ENCODE measurements at places on chromosomes 13 and 19.
A peak's percentile ranks its signal among the peaks of the same experiment; 100 is the strongest.

GRCh38 chr19:55820037-55820436 is 11.8 kb downstream of the NLRP11 start:
- DNase-seq = no peak

- DNase-seq = no peak
These were observed 69.5 kb downstream of the DACH1 start for GRCh38 chr13:71797517-71797916.

- DNase-seq = no peak
These were observed 53.8 kb downstream of the ZDHHC20 start for GRCh38 chr13:21405309-21405708.

GRCh38 chr19:50431343-50432220 is 1.1 kb upstream of the MYBPC2 start:
- DNase-seq = peak; percentile 79

- DNase-seq = no peak
These were observed 77.4 kb upstream of the LRCH1 start for GRCh38 chr13:46475541-46475991.

GRCh38 chr19:54482889-54483288 is 9.8 kb upstream of the CDC42EP5 start:
- no peak for DNase-seq

DNA sequence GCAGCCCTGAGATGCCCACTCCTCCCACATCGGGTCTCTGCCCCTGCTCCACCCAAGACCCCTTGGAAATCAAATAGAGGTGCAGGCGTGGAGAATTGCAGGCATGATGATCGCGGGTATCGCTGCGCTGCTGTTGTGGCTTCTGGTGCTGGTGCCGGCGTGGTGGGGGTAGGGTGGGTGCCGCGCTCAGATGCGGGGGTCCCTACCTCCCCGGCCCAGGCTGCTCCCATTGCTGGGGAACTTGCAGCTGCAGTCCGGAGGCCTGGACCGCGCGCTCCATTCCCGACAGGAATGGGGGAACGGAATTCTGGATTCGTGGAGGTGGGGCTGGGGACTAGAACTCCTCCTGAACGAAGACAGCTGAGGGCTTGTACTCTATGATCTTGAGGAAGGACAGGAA is 20.4 kb downstream of the CYP2F1 start:
- DNase-seq = no peak

DNA sequence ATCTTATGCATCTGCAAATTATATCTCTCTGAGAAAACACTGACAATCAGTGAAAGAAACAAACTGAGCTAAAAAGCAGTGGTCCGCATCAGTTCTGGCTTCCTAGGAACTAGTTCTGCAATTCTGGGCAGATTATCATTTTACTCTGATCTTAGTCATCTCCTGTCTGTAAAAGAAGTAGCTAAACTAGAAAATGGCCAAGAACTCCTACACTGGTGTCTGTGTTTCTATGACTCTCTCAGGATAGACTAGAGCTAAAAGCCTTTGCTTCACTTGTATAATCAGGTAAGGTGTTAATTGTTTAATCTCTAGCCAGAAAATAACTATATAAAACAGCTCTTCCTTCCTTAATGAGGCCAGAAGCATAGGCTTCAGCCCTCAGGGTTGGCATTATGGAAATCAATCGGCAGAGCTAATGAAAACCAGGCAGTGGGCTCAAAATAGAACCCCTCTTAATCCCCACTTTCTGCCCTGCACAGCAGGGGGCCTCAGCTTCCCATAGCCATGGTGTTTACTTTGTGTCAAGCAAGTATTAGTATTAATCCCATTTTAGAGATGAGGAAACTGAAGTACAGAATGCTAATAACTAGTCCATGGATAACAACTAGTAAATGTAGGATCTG is 459.2 kb downstream of the FGF14 start:
- DNase-seq = no peak

- DNase-seq = peak; percentile 42
These were observed 12.1 kb upstream of the PEX11G start for GRCh38 chr19:7500811-7501450.

DNA sequence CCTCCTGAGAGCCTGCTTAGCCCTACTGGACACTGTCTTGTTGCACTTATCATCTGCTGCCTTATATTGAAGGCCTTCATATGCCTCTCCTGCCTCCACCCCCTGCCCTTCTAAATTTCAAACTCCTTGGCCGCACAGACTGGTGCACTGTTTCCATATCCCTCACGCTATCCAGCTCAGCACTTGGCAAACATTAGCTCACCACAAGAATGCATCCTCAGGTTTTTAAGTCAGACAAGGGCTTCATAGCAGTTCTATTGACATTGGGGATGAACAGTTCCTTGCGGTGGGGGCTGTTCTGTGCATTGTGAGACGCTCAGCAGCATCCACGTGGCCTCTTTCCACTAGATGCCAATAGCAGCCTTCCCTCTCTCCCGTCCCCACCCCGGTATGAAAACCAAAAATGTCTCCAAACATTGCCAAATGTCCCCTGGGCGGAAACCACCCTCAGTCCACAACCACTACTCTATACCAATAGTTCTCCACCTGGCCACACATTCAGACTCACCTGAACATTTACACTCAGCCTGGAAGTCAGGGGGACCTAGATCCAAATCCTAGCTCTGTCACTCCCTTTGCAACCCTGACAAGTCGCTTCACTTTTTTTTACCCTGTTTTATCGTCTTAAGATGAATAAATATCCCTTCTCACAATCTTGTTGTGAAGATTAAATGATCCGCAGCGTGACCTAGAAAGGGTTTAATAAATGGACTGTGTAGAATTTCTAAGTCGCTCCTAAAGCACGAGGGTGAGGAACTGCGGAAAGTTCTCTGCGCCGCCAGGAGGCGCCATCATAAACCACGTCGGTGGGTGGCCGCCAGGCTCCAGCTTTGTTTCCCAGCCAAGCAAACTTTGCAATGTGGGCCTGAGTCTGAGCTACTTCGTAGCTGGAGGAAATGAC is 3.6 kb upstream of the CEACAM3 start:
- peak; percentile 21 for DNase-seq

- no peak for DNase-seq
These were observed 41.5 kb downstream of the NFIC start for GRCh38 chr19:3407556-3408516.

DNA sequence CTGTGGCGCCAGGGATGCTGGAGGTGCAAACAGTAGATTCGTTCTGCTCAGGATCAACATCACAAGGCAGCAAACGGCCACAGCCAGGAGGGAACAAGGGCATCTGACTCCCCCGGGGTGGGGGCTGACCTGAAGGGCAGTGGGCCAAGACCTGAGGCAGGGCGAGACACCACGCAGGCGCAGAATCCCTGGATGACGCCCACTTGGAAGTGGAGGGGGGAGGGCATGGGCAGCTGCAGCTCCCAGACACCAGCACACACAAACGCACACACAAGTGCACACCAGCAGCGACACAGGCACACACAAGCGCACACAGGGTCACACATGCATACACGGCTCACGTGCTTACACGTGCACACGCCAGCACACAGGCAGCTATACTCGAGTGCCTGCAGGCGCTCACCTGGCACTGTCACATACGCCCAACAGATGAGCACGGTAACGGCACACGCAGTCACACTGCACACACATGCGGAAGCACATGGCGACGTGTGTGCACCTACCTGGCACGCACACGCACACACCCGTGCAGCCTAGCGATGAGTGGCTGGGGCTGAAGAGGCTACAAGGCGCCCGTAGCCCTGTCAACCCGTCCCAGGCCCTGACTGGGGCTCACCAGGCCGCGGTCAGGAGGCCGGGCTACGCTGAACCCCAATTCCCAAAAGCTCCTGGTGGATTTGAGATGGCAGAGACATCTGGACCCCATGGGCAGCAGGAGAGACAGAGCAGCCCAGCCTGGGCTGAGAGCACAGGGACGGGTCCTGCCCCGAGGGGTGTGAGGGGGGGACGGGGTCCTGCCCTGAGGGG is 5.5 kb downstream of the C2CD4C start:
- DNase-seq = no peak

- DNase-seq = no peak
These were observed 1.5 kb downstream of the WIZ start for GRCh38 chr19:15448044-15448777.

DNA sequence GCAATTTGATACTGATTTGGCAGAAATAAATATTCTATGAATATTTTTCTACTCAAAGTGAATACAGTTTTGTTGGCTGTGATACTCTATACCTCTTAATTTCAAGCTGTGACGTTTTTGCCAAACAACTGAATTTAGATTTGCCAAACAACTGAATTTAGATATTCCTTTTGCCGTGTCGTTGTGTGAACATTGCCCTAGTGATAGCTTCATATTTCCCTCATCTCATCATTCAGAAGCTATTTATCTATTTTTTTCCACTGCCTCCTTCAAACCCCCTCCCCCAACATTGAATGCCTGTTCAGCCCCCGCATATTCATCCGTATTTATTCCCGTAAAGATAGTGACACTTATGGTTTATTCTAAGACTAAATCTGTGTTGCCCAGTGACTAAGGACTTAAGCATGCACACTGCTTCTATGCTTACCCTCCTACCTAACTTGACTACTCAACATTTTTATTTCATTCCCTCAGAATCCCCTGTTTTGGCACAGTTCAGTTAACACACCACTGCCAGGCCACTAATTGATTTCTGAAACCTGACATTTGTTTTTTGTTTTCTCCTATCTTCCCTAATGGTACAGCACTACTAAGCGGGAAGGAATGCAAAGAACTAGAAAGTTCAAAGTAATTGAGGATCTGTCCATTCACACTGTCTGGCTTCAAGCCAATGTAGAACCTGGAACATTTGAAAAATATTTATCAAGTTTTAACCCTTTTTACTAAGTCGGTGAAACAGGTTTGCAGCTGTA is 2.8 kb upstream of the KLF5 start:
- no peak for DNase-seq

All from stimulated activated naive CD4-positive, alpha-beta T cell treated with Interleukin-2 at 50 U/mL for 16 hours (primary cell).